ENCODE measurements at places on chromosomes 1 and 21.
A peak's percentile ranks its signal among the peaks of the same experiment; 100 is the strongest.

DNA sequence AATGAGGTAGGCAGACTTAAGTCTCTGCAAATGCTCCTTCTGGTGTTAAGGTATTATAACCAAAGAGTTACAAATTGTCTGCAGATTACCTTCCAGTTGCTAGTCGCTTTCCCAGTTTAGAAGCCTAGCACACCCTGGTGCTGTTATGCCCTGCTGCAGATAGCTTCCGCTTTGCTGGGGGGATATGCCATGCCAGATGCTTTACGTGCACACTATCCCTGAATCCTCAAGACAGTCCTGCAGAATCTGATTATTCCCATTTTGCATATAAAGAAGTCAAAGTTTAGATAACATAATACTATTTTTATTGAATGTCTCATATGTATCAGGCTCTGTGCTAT, 166.5 kb downstream of the DHRS3 start:
- DNase-seq, result no peak

GRCh38 chr1:210915890-210916507, 217.9 kb downstream of the KCNH1 start:
- DNase-seq, result no peak

DNA sequence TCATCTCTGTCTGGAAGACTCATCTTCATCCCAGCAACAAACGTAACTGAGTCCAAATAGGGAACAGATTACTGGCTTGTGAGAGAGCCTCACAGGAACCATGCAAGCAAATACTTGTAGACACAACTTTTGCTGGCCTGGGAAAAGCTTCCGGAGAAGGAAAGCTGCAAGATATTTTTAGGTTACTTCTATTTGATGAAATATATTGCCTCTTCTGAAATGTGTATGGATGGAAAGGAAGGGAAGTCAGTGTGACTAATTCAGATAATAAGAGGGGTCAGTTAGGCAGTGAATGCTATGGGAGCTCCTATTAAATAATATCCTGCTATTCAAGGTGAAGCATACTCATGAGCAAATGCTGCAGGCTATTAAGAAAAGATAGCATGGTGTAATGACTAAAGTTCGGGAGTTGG, 20.4 kb upstream of the FGGY start:
- DNase-seq, result no peak

DNA sequence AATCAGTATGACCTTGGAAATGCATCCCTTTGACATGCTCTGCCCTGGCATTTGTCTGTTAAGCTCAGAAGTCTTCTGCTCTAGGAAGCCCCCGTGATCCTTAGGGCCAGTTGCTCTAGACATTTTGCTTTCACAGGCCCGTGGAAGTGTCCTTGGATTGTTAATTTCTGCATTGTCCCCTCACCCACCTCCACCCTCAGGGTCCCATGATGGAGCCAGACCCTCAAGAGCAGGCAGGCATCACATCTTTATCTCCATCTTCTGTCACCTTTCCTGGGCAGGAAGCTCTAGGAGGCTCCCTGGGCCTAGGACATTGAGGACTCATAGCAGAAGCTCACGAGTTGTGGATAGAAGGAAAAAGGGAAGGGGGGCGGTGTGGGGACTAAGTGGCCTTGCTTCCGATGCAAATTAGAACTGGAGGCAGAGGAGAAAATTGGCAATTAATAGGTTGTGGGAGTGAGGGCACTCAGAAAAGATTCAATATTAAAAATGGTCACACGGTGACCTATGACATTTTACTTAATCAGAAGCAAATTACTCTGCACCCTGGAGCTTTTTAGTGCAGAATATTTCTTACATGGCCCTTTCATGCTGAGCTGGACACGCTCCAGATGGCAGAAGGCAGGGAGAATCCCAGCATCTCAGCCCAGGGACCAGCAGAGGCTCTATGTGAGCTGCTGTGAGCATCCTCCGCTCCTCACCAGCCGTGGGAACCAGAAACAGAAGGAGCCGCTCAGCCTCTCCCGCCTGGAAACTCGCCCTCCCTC, 185.0 kb downstream of the MATN1 start:
- DNase-seq, result no peak

GRCh38 chr21:45528028-45528705, 14.1 kb downstream of the SLC19A1 start:
- no peak for DNase-seq

DNA sequence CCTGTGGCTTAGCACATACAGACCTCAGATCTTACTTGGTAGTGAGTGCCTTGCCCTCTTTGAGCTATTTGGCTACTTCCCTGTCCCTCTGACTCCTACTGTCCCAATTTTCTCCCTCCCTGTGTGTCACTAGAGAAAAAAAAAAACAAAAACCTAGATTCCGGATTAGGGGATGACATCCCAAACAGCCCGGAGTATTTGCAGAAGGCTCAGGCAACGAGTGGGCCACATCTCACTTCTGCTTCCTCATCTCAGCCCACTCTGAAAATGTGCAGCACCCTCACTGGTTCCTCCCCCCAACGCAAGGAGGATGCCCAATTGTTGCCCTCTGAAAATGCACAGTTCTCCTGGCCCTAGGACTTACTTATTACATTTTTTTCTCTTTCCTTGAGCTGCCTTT, 4.9 kb downstream of the NHLH1 start:
- no peak for DNase-seq

DNA sequence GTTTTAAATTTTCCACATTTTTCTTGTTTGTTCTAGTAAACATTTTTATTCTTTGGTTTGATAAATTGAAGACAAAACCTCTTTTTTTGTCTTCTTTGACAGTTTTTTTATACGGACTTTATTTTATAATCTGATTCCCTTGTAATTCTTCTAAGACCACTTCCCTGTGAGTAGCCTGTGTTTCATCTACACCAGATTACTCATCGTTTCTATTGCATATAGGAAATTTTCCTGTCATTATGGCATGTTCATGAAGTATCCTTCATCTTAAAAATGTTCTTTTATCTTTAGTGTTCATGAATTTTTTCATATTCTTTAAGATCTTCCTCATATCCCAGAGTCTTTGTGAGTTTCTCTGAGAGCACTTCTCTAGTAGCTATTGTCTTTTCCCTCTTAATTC, 109.8 kb downstream of the USP25 start:
- DNase-seq, result no peak

GRCh38 chr1:3501856-3502640, 47.6 kb downstream of the ARHGEF16 start:
- DNase-seq, result no peak

GRCh38 chr1:181014477-181015250, 8.0 kb downstream of the STX6 start:
- DNase-seq, result no peak

- DNase-seq, result peak; percentile 17
Observed at GRCh38 chr1:147204080-147204479, 21.1 kb downstream of the FMO5 start.
